ENCODE measurements at places on chromosomes 6 and 20.

DNA sequence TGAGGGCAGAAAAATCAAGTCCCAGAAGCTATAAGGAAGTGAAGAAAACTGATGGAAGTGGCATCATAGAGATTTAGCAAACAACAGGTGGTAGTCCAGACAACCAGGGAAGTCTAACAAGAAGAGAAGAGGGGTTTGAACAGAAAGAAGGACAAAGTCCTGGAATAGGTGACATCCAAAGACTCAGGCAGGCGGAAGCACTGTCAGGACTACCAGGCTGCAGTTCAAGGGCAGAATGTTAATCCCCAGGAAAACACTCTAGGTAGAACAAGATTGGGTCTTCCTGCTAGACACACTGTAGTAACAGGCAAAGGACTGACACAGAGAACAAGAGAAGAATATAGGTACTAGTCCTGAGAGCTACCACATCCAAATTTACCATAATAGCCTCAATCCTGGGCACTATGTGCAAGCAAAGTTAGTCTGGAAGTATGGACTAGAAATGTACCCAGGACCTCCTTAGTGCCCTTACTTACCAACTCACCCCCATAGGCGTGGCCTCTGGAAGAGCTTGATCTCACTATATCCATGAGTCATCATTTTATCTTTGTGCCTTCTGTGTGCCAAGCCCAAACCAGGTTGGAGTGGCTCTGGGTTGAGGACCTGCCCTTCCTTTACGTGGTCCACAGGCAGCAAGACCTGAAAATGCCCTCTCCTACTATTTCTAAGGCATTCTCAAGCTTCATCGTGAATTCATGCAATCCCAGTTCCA, 2.2 kb upstream of the EPB41L2 start:
- no peak for DNase-seq

DNA sequence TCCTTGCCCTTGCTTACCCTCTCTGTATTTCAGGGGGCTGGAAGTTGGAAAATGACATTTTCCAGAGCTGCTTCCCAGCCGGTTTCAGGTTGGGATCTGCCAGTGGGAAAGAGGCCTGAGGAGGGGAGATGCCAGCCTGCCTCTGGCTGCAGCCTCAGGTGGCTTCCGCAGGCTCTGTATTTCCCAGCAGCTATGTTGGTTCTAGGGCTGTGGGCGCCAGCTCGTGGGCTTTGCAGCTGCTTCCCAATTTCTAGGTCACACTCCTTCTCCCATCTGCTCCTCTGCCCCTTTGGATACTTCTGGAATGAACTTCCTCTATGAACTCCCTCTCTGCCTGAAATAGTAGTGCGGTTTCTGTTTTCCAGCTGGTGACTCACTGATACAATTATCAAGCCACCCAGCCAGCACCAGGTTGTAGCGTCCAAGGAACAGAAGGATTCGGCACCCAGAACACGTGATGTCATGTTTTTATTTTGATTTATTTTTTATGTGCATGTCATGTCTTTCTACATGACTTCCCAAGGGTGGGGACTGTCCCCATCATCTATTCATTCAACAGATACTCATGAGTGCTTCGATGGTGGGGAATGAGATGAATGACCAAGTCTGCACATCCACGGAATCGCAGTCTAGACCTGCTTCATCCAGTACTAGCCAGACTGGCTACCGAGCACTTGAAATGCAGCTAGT, 38.0 kb downstream of the TGM2 start:
- no peak for DNase-seq

DNA sequence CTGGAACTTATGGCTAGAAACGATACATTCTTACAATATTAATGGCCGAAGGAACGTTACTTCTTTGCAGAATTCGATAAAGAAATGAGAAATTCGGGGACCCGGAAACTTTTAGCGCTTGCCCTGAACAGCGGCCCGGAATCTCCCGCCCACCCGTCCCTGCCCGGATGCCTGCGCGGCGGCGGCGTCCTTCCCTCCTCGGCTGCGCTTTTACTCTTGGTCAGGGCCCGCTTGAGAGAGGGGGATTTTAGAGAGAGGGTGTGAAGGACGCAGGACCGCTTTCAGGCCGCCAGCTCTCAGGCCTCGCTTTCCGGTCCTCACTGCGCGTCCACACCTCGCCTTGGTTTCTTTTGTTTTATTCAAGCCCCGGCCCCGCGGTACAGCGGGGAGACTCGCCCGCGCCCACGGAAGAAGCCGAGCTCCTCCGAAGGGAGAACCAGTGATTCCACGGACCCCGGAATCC, 243.7 kb downstream of the ARID1B start:
- DNase-seq: no peak

- no peak for DNase-seq
Measured at GRCh38 chr20:36507746-36508145, 33.6 kb upstream of the MYL9 start.

DNA sequence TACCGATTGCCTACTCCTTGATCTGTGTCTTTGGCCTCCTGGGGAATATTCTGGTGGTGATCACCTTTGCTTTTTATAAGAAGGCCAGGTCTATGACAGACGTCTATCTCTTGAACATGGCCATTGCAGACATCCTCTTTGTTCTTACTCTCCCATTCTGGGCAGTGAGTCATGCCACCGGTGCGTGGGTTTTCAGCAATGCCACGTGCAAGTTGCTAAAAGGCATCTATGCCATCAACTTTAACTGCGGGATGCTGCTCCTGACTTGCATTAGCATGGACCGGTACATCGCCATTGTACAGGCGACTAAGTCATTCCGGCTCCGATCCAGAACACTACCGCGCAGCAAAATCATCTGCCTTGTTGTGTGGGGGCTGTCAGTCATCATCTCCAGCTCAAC, 13.5 kb downstream of the CCR6 start:
- no peak for DNase-seq

DNA sequence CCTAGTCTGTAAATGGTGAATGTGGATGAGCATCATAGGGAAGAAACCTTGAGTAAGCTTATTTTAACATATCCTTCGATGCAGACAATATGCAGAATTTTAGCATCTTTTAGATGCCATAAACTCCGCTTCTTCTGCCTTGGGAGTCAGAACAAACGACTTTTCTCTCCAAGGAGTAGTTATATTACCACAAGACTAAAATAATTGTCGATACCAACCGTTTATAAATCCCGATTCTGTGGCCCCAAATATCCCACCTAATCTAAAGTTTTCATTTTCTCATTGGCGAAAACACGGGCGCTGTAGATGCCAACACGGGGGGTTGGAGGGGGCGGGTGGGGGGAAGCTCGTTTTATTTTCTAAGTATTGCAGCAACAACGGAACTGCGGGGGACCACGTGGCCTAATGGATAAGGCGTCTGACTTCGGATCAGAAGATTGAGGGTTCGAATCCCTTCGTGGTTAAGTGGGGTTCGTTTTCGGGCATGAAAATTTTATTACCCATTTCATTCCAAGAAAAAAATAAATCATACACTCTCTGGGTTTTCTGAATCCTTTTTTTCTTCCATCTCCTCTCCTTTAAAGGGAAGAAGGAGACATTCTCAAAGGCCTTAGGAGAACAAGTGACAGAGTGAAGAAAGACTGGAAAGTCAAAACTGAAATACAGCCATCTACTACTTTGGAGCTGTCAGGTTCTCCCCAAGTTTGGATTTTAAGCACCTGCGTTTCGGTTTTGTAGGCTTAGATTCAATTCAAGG, 65.5 kb upstream of the BTN3A2 start:
- no peak for DNase-seq

DNA sequence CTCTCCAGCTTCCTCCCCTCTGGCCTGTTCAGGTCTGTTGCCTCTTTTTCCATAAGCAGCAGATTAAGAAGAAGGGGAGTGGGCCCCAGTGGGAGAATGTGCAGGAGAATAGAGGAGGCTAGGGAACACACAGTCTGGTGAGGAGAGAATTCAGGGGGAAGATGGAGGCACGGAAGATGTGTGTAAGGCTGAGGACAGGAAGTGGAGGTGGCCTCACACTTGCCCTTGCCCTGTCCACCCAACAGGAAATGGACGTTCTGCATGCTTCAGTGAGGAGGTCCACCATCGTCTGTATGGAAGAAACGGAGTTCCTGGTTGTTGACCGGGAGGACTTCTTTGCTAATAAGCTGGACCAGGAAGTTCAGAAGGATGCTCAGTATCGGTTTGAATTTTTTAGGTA, 16.0 kb downstream of the CNBD2 start:
- no peak for DNase-seq

DNA sequence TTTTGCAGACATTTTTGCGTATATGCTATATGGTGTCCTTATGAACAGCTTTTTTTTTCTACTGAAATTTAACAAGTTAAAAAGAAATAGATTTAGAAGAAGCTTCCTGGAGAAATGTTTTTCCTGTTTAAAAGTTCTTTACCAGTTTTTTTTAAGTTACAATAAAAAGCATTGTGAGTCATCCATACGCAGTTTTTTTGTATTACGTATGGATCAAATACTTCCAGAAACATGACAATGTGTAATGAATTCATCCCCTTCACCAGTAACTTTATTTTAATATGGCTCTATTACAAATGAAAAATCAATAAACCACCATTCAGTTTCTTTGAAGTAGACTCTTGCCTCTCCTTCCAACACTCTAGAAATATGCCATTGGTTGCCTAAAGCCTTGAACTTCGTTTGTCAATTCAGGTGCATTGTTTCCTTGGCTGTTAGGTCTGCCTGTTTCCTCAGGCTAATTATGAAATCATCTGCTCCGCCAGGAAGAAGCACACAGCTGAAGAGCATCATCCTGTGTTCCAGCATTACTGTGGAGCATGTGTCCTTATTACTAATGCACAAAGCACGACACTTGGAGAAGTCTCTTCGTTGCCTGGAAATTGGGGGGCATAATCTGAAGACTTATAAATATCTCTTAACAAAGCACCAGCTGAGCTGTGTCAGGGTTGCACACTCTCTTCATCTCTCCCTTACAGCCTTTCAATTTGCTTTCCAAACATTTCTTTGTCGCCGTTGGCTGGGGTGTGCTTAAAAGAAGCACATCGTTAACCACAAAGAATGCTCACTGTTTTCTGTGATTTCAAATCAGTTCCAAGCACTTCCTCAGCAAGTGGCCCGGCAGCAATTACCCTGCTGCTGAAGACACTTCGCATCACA, 9.6 kb downstream of the MOXD1 start:
- DNase-seq: no peak

DNA sequence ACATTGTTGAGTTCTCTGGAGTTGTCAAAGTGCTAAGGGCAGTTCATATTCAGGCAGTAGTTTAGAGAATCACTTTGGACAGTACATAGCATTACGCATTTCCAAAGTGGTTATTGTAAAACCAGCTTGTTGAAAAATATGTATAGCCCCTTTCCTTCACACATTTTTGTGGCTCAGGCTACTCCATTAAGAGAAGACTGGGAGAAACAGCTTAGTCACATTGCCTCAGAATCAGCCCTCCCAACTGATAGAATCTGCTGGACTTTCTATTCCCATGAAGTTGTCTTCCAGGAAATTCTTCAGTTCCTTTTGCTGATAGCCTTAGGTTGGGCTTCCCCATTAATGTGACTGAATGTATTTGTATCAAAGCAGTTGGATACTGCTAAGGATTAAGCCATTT, 39.5 kb upstream of the HDGFL1 start:
- DNase-seq: no peak

DNA sequence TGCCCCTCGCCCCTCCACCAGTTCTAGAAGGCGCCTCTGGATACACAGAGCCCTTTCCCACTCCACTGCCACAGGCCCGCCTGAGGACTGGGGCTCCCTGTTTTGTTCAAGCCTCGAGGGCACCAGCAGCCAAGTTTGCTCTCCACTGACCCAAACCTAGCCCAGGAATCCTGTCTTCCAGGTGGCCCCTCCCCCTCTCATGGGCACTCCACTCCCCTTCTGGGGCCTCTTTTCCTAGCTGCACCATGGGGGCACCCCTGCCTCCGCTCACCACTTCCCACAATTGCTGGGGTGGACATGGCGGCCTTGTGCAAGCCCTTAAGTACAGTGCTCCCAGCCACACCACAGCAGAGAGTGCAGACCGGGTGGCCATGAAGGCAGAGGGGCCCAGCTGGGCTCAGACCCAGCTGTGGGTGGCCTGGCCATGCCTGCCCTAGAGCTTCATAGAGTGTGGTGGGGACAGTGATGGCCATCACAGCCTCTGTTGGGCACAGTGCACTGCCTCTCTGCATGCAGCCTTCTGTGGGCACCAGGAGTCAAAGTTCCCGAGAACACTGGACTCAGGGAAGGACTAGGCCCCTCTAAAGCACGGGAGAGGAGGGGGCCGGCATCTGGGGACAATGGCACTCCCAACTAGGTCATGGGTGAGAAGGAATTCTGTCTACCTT, 1.3 kb downstream of the MYL9 start:
- no peak for DNase-seq

DNA sequence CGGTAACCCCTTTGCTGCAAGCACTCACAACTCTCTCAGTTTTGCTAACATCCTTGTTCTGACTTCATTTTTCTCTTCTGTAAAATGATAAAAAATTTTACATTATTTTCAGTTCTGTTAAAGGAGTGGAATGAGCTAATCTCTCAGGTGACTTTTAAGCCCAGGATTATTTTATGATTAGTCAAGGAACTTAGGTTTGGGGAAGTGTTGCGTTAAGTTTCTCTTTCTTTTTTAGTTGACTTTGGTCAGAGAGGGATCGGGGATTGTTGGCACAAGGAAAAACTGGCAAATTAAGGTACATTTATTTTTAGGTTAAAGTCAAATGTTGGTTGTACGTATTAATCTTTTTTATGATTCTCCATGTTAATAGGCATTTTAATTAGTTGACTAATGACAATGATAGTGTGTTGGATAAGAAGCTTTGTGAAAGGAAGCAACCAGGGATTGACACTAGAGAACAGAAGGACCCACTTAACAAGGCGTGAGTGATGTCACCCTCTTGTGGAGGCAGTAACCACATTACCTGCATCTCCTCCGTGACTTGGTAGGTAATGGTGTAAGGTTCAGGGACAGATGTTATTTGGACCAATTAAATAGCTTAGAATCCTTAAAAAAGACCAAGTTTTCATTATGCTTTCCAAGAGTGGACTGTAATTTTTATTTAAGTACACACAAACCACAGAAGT, 31.6 kb downstream of the CD83 start:
- DNase-seq: no peak

- peak; percentile 63 for DNase-seq
Measured at GRCh38 chr6:90940812-90941481, 354.1 kb upstream of the MAP3K7 start.

DNA sequence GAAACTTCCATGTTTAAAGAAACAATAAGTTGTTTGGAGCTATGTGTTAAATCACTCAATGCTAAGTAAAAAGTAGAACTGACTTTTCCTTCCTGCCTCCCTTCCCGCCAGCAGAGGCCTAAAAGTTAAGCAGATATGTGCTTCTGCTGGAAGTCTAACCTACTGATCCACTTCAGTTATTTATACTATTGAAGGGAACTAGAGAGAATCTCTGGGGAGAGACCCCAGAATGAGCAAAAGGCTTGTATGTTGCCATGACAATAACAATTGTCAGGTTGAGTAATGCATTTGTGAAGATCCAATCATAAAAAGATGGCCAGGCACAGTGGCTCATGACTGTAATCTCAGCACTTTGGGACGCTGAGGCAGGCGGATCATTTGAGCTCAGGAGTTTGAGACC, 24.7 kb downstream of the MGME1 start:
- DNase-seq: no peak
